GM23338 (cell line): ENCODE measurements at places on chromosomes 2 and 18.

DNA sequence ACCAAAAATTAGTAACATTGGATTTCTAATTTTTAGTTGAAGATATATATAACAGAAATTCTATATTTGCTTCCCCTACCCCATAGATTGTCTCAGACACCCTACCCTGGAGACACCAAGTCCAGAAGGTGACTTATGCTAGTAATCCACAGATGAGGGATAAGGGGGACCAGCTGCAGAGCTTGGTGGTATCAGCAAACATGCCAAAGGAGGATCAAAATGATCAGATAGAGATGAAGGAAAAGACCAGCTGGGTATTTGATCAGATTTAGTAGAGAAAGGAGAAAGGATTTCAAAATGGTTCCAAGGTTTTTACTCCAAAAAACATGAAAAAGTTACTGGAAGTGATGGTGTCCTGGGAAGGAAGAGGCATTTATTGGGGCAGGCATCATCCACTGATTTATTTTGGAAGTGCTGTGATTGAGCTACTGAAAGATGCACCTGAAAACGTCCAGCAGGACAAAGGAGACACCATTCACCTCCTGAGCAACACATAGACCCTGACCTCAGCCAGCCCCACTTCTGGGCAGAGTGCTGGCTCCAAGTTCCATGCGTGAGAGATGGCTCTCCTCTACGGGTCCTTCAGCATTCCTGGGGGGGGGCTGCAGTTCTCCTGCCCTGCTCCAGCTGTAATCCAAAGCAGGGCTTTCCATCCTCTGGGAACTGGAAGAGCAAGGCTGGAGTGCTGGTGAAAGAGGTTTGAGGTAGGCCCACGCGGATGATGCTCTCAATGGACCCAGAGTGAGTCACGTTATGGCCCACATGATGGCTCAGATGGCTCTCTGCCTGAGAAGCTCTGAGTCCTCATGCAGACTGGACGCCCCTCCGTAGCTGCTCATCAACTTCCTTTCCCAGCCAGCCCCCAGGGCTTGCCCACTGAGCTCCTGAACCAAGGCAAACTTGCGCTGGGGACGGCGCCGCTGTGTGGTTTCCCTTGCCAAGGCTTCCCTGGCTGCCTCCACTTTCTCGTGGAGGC is 3.7 kb upstream of the LRRFIP1 start:
- DNase-seq = no peak

DNA sequence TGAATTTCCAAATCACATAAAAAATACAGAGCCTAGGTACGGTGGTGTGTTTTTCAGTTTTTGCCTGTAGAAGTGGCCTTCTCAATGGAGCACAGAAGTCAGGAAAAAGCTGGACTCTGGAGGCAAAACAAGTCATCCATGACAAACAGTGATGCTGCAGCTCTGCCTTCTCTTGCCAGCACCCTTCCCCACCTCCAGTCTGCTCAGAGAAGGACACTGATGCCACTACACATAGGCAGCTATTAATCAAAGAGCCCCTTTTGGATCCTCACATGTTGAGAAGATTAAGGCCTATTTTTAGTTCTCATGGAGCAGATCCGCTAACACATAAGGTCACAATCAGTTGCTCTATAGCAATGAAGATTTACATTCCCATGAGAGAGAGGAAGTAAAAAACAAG is 181.6 kb upstream of the GALNT5 start:
- no peak for DNase-seq

- DNase-seq = no peak
Observed at GRCh38 chr18:54263904-54264336, 5.4 kb upstream of the POLI start.

GRCh38 chr2:240448387-240449274 is 13.2 kb downstream of the GPC1 start:
- DNase-seq = no peak

DNA sequence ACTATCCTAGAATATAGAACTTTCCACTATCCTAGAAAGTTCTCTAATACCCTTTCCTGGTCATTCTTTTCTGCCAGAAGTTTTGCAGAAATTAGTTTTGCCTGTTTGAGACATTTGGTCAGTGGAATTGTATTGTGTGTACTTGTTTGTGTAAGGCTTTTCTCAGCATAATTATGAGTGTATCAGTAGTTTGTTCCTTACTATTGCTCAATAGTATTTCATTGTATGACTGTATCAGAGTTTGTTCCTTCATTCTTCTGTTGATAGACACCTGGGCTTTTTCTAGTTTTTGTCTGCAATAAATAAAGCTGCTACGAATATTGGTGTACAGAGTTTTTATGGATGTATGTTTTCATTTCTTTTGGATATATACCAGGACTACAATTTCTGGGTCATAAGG is 27.2 kb downstream of the CCDC138 start:
- no peak for DNase-seq

- DNase-seq = no peak
Observed at GRCh38 chr18:36629138-36629530, 199.7 kb downstream of the TPGS2 start.
